ENCODE measurements at places on chromosomes 13 and 19. TPM values are rescaled to one million over a fixed set of nuclear protein-coding genes. Genes with fewer than 3 reads are reported as not detected.

DNA sequence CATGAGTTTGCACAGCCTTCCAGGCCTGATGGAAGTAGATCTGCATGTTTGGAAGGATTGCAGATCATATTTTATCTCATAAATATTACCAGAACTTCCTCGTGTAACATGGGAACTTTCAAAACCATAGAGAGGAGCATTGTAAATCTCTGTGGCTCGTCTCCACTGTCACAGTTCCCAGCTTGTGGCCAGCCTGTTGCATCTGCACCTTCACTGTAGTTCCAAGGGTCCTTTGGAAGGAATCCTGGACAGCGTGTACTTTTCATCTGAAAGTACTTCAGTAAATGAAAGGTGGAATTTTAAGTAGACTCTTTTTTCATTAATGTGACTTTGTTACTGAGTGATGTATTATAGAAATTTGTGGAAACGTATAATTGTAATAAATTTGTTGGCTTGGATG, 105.4 kb downstream of the ATP11A start:
- no peaks in the 10 kb centered on the region for H3K36me3 ChIP-seq
- peaks cover 70% of the 10 kb centered on the region for H3K4me1 ChIP-seq
- DNase-seq, result no peak
- H3K27ac ChIP-seq, result no peak overlapping the region
- H3K4me3 ChIP-seq, result no peak overlapping the region

- no peak overlapping the region for H3K4me3 ChIP-seq
- H3K27me3 ChIP-seq, result no peaks in the 10 kb centered on the region
- no peak for DNase-seq
- no peaks in the 10 kb centered on the region for H3K36me3 ChIP-seq
Measured at GRCh38 chr13:72694314-72694713, 33.1 kb downstream of the MZT1 start.

DNA sequence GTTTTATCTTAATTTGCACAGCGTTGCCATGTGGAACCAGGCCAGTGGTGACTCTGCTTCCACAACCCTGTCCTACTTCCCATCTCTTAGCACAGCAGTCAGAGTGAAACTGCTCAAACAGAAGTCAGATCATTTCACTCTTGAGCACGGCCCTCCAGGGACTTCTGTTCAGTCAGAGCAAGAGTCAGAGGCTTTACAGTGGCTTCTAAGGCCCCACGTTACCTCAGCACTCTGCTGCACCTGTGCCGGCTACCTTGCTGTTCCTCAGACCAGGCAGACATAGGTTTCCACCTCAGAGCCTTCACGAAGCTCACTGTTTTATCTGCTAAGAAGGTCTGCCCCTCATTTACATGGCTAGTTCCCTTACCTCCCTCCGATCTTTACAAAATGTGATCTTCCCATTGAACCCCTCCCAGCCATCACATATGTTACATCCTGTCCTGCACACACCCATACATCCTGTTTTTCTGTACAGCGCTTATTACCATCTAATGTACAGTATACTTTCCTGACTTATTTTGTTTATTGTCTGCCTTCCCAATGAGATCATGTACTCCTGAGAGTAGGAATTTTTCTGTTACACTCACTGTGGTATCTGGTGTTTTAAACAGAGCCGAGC, 41.6 kb downstream of the TM9SF2 start:
- H3K4me1 ChIP-seq, result peaks cover 10% of the 10 kb centered on the region
- no peak overlapping the region for H3K4me3 ChIP-seq
- DNase-seq, result no peak
- H3K27me3 ChIP-seq, result no peaks in the 10 kb centered on the region
- peaks cover 60% of the 10 kb centered on the region for H3K36me3 ChIP-seq
- H3K27ac ChIP-seq, result no peak overlapping the region

DNA sequence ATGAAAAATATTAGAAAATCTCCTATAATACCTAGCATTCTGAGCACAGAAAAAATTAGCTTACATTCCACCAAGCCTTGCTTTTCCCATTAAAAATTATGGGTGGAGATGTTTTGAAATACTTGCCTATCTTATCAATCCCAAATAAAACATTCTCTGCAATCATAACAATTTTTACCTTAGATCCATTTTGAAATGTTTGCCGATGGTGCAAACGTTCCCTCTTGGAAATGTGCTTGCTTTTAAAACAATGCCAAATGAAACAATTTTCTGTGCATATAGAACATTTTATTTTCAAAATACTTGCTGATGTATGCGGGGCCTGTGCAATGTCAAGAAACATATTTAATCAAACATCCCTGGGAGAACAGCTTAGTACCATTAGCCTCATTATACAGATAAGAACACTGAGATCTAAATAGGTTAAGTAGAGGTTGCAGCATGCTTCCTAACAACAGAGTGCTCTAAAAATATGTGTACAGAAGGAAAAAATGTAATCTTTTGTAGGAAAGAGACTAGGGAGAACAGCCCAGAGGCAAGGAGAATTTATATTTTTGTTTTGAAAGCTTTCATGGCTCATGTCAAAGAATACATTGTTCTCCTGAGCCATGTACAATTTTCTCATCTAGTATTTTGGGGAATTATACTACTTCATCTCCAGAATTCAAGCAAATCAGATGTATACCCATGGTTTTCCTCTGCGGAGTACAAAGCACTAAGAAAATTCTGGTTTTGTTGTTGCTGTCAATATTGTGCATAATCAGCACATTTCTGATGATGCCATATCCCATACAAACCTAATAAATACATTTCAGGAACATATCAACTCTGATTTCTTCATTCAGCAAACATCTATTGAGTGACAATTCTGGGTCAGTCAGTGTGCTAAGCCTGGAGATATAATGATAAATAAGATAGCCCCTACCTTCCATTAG, 25.9 kb upstream of the FNDC3A start:
- no peaks in the 10 kb centered on the region for H3K36me3 ChIP-seq
- peak overlapping the region; percentile 55 for H3K27ac ChIP-seq
- no peaks in the 10 kb centered on the region for H3K27me3 ChIP-seq
- no peak for DNase-seq
- no peak overlapping the region for H3K4me3 ChIP-seq
- peaks cover 12% of the 10 kb centered on the region for H3K4me1 ChIP-seq

DNA sequence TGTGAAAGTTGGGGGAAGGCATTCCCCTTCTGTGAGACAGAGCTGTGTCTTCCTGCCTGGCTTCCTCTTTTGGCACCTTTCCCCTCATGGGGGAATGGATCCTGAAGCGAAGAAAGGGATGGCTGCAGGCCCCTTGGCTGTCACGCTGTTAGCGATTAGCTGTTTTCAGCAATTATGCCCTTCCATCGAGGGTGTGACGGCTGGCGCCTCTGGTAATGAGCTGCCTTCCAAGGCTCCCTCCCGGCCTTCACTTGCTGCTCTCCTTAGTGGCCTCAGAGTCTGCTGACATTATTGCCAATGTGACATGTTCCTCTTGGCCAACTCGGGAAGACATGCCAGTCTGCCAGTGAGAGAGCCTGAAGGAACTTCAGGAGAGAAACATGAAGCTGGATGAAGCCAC, 162.1 kb downstream of the ZIC5 start:
- DNase-seq, result no peak
- H3K4me3 ChIP-seq, result no peak overlapping the region
- H3K36me3 ChIP-seq, result no peaks in the 10 kb centered on the region
- H3K4me1 ChIP-seq, result no peaks in the 10 kb centered on the region
- H3K27ac ChIP-seq, result no peak overlapping the region
- H3K27me3 ChIP-seq, result no peaks in the 10 kb centered on the region

DNA sequence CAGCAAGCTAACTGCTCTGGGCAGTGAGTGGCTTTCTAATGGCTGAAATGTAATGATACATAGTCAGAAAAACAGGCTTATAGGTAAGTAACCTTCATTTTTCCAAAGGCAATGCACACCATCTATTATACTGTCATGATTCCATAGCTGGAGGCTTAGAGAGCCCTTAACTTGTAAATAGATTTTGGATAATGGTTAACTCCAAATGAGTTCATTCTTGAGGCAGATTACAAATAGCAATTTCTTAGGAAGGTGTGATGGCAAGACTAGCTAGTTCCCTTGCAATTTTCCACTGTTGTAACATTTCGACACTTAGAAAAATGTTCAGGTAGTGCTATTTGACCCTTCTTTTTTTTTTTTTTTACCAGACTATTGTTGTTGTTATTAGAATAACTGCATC, 789.8 kb upstream of the PCDH9 start:
- H3K27me3 ChIP-seq, result no peaks in the 10 kb centered on the region
- H3K36me3 ChIP-seq, result no peaks in the 10 kb centered on the region
- H3K4me1 ChIP-seq, result no peaks in the 10 kb centered on the region
- H3K27ac ChIP-seq, result no peak overlapping the region

GRCh38 chr19:13094771-13095392, 7.8 kb downstream of the LYL1 start:
- H3K27ac ChIP-seq, result no peak overlapping the region
- no peak overlapping the region for H3K4me3 ChIP-seq
- H3K36me3 ChIP-seq, result no peaks in the 10 kb centered on the region
- no peaks in the 10 kb centered on the region for H3K27me3 ChIP-seq
- no peak for DNase-seq

- no peaks in the 10 kb centered on the region for H3K36me3 ChIP-seq
- peaks cover 40% of the 10 kb centered on the region for H3K4me1 ChIP-seq
- no peak overlapping the region for H3K27ac ChIP-seq
- H3K27me3 ChIP-seq, result no peaks in the 10 kb centered on the region
Measured at GRCh38 chr13:30835442-30835841, 70.6 kb upstream of the MEDAG start.

GRCh38 chr13:36061054-36061453, 70.1 kb downstream of the DCLK1 start:
- no peak overlapping the region for H3K27ac ChIP-seq
- no peak for DNase-seq
- no peak overlapping the region for H3K4me3 ChIP-seq
- no peaks in the 10 kb centered on the region for H3K36me3 ChIP-seq
- H3K27me3 ChIP-seq, result peaks cover 19% of the 10 kb centered on the region

GRCh38 chr19:42229855-42230351, 9.8 kb downstream of the ZNF526 start:
- DNase-seq, result no peak
- no peak overlapping the region for H3K4me3 ChIP-seq
- no peak overlapping the region for H3K27ac ChIP-seq
- no peaks in the 10 kb centered on the region for H3K27me3 ChIP-seq
- peaks cover 14% of the 10 kb centered on the region for H3K36me3 ChIP-seq

DNA sequence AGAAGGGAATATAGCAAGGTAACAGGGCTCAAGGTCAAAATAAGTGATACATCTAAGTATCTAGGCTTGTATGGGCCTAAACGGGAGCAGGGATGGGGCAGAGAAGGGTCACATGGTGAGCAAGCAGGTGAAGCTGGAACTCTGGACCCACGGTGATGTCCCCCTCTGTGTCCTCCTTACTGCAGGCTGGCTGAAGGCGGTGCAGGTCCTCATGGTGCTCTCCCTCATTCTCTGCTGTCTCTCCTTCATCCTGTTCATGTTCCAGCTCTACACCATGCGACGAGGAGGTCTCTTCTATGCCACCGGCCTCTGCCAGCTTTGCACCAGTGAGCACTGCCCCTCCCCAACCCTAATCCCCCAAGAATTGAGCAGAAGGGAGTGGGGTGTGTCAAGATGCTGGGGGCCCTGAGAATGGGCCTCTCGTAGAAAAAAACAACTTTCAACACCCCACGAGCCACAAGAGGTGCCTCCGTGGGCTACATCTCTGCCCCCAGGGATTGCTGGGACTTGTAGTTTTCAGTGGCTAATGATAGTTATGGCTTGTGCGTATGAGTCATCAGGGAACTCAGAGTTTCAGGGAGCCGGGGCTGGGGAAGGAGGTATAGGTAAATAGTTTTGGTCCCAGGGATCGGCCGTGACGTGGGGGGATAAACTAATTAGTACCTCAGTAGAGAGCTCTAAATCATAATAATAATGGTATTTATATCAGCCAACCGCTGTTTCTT, 4.0 kb downstream of the EMP3 start:
- H3K27ac ChIP-seq, result no peak overlapping the region
- no peak for DNase-seq
- H3K4me1 ChIP-seq, result peaks cover 35% of the 10 kb centered on the region
- H3K27me3 ChIP-seq, result no peaks in the 10 kb centered on the region

GRCh38 chr19:19741184-19741583, 8.3 kb upstream of the ZNF14 start:
- H3K27me3 ChIP-seq, result peaks cover 13% of the 10 kb centered on the region
- H3K36me3 ChIP-seq, result no peaks in the 10 kb centered on the region
- H3K4me3 ChIP-seq, result no peak overlapping the region
- no peaks in the 10 kb centered on the region for H3K4me1 ChIP-seq
- H3K27ac ChIP-seq, result no peak overlapping the region

GRCh38 chr13:79655509-79655908, 174.6 kb downstream of the NDFIP2 start:
- no peaks in the 10 kb centered on the region for H3K4me1 ChIP-seq
- no peak for DNase-seq
- H3K4me3 ChIP-seq, result no peak overlapping the region
- no peak overlapping the region for H3K27ac ChIP-seq

- peak; percentile 70 for DNase-seq
- H3K27me3 ChIP-seq, result no peaks in the 10 kb centered on the region
- no peak within 1 kb of the TSS for H3K27ac ChIP-seq
- peaks cover 8% of the 10 kb centered on the region for H3K4me1 ChIP-seq
Measured at GRCh38 chr19:48746738-48747575, at the start of gene IZUMO1. Gene IZUMO1, minus strand, starts transcription at chr19:48746909. Its CDS starts 1,050 bp downstream, at chr19:48745859.

DNA sequence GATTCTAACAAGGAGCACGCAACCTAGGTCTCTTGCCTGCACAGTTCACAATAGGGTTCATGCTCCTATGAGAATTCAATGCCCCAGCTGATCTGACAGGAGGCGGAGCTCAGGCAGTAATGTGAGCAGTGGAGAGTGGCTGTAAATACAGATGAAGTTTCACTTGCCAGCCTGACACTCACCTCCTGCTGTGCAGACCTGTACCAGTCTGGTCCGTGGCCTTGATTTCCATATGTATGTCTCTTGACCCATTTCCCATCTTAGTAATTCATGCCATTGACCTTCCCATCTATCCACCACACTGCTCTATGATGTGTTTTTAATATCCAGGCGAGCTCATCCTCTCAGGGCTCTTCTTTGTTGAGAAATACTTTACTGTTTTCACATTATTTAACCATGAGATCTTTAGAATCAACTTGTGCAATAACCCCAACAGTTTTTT, 95.2 kb downstream of the LRCH1 start:
- peak; percentile 27 for DNase-seq
- no peaks in the 10 kb centered on the region for H3K27me3 ChIP-seq
- H3K27ac ChIP-seq, result no peak overlapping the region
- no peaks in the 10 kb centered on the region for H3K36me3 ChIP-seq

DNA sequence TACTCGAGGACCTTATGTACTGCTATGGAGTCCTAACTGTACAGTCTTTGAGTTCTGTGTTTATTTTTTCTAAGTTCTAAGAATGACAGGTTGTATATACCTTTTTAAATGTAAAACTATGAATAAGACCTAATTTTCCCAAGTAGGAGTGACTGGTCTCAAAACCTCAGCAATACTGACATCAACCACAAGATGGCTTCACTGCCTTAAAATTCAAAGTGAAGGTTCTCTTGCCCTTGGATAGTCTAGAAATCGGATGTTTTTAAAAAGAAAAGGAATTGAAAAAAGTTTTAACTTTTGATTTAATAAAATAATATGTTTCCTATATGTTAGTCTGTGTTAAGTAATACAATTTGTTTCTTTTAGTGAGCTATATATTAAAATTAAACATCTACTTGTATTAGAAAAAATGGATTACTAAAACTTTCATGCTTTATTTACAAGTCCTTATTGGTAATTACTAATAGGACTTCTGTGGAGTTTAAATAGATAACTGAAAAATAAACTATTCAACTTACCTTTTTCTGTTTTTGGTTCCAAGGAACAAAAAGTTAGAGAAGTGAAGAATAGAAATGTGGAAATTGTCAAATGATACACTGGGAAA, 52.0 kb downstream of the TDRD3 start:
- no peak overlapping the region for H3K4me3 ChIP-seq
- no peaks in the 10 kb centered on the region for H3K27me3 ChIP-seq
- no peaks in the 10 kb centered on the region for H3K36me3 ChIP-seq
- no peaks in the 10 kb centered on the region for H3K4me1 ChIP-seq

ONECUT3 gene
- total RNA-seq, result 0.05 TPM

ZFP14 gene
- 6.7 TPM for total RNA-seq

MAST1 gene
- 11.9 TPM for total RNA-seq

ZNF763 gene
- total RNA-seq, result 0.55 TPM

SLC10A2 gene
- total RNA-seq, result not detected

ZNF28 gene
- 18.3 TPM for total RNA-seq

PGLYRP1 gene
- not detected for total RNA-seq

COL4A1 gene
- total RNA-seq, result 12.3 TPM

Measured in PC-9 (cell line).